Activated effector memory CD4-positive, alpha-beta T cell treated with Interleukin-2 at 50 U/mL for 16 hours (primary cell): ENCODE measurements at places on chromosomes 6 and 20.
A peak's percentile ranks its signal among the peaks of the same experiment; 100 is the strongest.

- no peak for DNase-seq
Observed at GRCh38 chr6:2522521-2522920, 228.2 kb downstream of the MYLK4 start.

GRCh38 chr6:54267798-54268197 is 40.4 kb upstream of the TINAG start:
- DNase-seq = no peak

- DNase-seq = no peak
Observed at GRCh38 chr6:170250455-170250854, 40.4 kb downstream of the DLL1 start.

DNA sequence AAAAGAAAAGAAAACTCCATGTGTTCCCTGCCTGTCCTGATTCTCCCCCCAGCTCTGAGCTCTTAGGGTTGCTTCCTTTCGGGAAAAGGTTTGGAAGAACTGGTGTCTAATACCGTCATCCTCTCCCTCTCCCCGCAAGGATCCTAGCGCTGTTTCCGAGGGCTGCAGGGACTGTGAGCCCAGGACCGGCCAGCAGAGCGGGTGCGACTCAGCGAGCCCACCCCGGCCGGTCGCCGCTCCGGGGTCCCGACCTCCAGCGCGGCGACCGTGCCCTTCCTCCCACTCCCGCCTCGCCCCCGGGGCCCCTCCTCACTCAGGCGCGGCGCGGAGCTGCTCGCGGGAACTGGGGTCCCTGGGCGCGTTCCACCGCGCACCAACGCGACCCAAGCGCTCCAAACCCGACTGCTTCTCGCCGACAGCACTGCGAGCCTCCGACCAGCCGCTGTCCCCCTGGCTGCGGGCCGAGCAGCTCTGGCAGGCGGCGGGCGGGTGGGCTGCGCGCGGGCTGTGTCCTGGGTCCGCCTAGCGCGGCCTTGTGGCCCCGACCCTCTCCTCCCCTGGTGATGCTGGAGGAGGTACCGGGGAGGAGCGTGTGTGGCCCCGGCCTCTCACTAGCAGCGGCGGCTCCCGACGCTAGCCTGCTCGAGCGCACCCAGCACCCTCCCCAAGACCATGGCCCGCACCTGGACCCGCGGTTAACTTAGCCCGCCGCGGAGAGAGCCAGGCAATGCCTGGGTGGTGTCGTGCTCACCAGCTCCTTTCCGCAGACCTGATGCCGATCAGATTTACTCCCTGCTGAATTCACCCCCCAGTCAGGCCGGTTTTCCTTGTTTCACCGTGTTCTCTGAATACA is at the start of gene PLA2G7:
Gene PLA2G7, minus strand, starts transcription at position 509 of the 853 bp plus-strand sequence. CDS start 12,484 bp downstream, outside the sequence.
- DNase-seq = no peak

DNA sequence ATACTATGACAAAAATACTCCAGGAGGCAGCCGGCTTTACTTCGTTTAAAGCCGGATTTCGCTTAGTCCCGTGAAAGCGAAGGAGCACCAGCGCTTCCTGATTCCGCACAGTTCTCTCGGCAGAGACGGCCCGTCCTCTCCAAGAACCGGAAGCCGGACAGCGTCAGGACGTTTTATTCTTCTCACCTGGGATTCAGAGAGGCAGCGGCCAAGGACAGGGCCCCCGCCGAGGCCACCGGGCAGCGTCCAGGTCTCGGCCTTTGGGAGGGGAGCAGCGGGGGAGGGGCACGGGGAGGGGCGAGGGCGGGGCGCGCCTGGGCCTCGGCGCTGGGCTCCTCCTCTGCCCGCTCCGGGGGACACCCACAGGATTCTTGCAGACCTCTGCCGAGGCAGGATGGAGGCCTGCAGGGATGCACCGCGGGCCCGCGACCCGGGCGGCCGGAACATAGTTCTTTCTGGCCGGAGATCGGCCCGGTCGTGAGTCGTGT is 2.8 kb upstream of the DIDO1 start:
- peak; percentile 46 for DNase-seq

GRCh38 chr20:36248836-36249235 is 12.6 kb downstream of the AAR2 start:
- no peak for DNase-seq

- DNase-seq = no peak
Observed at GRCh38 chr6:3359973-3360726, 96.7 kb downstream of the SLC22A23 start.

DNA sequence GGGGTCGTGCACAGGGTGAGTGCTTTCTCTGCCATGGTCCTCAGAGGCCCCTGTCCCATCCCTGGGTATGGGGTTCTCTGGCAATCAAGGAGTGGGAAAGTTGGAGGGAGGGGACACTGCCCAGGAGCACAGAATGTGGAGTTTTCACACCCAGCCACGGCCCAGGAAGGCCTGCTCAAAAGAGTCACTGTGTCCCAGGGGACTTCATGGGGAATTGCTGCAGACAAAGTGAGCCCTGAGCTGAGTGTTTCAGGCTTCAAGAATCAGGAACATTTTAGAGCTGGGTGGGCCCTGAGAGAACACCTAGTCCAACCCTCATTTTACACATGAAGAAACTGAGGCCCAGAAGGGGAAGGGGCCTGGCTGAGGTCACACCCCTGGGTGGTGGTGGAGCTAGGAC is 5.7 kb downstream of the MAPK13 start:
- DNase-seq = no peak

GRCh38 chr20:59939052-59939878 is 840 bp downstream of the PPP1R3D start:
- no peak for DNase-seq

GRCh38 chr20:47782076-47782475 is 3.2 kb downstream of the SULF2 start:
- no peak for DNase-seq

DNA sequence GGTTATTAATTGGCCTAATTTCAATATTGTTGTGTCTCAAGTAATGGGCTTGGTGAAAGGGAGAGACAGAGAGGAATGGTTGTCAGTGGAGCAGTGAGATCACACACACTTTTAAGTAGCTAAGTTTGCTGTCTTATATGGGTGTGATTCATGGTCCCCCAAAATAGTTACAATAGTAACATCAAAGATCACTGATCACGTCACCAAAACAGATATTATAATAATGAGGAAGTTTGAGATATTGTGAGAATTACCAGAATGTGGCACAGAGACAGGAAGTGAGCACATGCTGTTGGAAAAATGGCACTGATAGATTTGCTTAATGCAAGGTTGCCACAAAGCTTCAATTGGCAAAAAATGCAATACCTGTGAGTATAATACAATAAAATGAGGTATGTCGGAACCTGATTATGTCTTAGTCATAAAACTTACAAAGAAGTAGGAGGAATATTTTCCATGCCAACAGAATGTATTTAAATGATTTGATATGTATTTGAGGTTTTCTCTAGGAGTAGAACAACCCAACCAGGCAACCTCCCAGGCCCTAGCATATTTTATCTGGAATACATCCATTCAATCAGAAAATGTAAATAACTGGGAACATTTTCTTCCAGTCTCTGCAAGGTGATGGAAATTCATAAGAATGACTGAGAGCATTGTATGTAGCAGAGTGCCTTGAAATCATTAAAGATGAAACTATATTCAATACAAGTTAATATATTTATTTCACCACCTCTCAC is 167.8 kb downstream of the CARMIL1 start:
- no peak for DNase-seq

DNA sequence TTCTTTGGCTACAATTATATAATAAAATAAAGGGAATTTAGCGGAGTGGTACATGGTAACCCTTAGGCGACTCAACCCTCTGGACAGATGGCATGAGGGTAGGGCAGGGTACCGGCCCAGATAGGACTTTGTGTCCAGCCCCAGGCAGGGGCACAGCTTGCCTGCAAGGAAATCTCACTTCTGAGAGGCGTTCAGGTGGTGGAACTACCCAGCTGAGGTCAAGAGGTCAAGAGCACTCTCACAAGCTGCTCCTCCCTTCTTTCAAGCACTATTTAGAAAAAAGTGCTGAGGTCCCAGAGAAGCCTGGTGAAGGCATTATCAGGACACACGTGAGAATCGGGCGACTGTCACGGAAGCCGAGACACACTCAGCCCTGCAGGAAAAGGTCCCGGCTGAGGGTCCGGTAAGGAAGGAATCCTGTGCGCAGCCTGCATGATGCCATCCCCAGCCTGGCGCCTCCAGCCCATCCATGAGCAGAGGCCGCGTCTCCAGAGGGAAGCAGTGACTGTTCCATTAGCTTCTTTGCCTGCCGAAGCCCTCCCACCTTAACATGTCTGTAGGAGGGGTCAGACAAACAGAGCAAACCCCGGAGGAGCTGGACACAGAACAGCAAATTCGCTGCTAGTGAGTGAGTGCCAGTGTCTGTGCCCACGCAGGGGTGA is 54.8 kb downstream of the WDR27 start:
- no peak for DNase-seq

- DNase-seq = no peak
Observed at GRCh38 chr20:38870733-38871559, 55.3 kb upstream of the FAM83D start.
